Psoas muscle (tissue), 8 donors: ENCODE measurements at places on chromosomes 2 and 18. TPM values are rescaled to one million over a fixed set of nuclear protein-coding genes. Genes with fewer than 3 reads are reported as not detected.

DNA sequence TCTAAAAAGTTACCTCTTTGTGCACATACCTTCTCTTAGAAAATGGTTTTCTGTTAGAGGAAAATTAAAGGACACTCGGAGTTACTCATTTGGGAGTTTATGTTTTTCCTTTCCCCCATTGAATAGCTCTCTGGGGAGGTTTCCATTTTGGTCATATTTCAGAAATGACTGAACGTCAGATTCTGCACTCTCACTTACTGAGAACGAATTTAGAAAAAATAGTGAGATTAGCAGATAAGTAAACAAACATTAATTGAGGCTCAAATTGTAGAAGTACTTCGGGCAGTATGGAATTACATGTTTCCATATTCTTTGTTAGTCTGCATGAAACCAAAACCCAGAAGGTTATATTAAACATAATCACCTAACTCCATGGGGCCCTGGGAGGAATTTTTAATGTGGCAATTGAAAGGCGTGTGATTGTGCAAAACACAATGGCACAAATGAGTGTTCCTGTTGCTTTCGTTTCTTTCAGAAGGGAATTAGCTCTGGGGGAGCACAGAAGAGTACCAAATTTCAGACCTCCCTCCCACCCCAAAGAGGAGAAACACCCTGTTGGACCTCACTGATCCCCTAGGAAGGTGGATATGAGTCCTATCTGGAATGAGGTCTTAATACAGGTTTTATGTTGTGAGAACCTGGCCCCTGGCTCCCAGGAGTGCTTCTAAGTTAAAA, 212.3 kb downstream of the BCL2 start:
- DNase-seq = no peak

The KCNG3 gene
- not detected for polyA plus RNA-seq

GRCh38 chr18:47390410-47391024, 139.1 kb upstream of the SKOR2 start:
- no peak for DNase-seq

DNA sequence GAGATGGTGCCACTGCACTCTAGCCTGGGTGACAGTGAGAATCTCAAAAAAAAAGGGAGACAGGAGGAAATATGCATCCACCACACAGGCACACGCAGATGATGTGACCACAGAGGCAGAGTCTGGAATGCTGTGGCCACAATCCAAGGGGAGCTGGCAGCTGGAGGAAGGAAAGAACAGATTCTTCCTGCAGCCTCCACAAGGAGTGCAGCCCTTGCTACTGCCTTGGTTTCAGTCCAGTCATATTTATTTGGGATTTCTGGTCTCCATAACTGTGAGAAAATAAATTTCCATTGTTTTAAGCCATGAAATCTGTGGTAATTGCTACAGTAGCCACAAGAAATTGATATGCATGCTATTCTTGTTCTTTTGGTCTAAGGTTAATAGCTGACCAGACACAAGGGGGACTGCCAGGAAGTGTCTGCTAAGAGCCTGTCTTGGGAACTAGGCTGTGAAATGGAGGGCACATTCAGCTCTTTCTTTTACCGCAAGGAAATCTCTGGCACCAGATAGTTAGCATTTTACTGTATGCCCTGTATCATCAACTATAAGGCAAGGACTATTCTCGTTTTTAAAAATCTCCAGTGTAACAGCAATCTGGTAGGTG, 133.1 kb upstream of the SEC11C start:
- no peak for DNase-seq

GRCh38 chr2:158125756-158126498, 24.3 kb downstream of the UPP2 start:
- no peak for DNase-seq

The TLX2 gene
- not detected for polyA plus RNA-seq

The CERKL gene
- not detected for polyA plus RNA-seq
